ENCODE measurements at places on chromosomes 13 and 19. TPM values are rescaled to one million over a fixed set of nuclear protein-coding genes. Genes with fewer than 3 reads are reported as not detected.

Gene IZUMO2
- not detected for total RNA-seq

Gene F7
- not detected for total RNA-seq

GRCh38 chr19:55973982-55974381 lies 12.6 kb upstream of the NLRP5 start:
- no peak for DNase-seq

DNA sequence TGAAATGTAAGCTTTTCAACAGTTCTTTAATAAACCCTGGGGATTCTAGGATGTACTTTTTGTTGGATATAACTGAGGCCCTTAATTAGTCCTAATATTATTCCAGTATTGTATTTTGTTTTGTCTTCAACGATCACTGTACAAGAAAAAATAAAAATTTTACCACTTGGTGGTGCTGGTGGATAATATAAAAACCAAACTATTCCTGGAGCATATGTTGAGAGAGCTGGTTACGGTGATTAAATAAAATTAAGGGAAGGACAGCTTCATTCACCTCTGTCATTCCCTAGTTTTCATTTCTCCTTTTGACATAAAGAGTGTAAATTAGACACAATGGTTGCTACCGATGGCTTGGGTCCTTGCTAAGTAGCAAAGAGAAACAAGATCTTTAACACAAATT lies 598.6 kb upstream of the PCDH20 start:
- DNase-seq: no peak

DNA sequence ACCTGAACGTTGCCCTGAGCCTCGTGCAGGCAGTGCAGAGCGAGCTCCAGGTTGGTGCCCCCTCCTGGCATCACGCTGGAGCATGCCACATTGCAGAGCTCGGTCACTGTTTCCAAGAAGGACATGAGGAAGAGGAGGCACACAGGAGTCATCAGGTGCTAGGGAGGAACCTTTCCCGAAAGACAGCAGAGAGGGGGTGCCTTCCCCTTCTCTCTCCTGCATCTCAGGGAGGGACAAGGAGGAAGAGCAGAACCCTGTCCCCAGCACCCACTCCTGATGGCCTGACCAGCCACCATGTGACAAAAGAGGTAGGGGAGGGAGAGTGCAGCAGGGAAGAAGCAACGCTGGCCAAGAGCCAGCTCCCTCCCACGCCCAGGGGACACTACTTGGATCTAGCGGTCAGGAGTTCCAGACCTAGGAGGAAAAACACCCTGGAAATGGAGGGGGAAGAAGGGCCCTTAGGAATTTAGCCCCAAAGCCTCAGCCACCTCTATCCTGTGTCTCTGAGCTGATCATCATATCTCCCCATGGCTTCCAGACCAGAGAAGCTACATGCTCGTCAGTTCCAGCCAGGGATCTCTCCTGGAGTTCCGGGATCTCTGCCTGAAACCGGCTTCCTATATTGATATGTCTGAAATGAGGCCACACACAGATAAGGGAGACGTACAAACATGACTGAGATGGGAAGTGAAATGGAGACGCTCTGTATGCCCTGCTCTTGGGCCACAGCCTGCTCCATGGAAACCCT lies 17.0 kb upstream of the NAPA start:
- no peak for DNase-seq

- no peak for DNase-seq
Measured at GRCh38 chr19:3866910-3867638, 1.8 kb downstream of the ZFR2 start.

DNA sequence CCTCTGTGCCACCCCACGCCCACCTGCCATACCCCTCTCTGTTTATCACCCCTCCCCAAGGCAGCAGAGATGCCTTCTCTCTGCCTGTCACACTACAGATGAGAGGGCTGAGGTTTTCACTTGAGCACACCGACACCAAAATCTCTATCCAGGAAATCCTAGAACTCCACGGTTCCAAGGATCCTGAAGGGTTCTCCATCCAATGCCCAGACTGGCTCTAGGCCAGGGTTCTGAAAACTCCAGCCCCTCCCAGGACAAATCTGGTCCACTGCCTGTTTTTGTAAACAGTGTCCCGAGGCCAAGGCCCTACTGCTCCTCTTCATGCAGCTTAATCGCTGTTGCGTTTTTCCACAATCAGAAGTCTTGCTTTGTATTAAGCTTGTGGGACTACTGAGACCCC lies 20.1 kb downstream of the TLE2 start:
- DNase-seq: no peak

GRCh38 chr19:21092109-21092508 lies 10.1 kb downstream of the ZNF714 start:
- DNase-seq: no peak

DNA sequence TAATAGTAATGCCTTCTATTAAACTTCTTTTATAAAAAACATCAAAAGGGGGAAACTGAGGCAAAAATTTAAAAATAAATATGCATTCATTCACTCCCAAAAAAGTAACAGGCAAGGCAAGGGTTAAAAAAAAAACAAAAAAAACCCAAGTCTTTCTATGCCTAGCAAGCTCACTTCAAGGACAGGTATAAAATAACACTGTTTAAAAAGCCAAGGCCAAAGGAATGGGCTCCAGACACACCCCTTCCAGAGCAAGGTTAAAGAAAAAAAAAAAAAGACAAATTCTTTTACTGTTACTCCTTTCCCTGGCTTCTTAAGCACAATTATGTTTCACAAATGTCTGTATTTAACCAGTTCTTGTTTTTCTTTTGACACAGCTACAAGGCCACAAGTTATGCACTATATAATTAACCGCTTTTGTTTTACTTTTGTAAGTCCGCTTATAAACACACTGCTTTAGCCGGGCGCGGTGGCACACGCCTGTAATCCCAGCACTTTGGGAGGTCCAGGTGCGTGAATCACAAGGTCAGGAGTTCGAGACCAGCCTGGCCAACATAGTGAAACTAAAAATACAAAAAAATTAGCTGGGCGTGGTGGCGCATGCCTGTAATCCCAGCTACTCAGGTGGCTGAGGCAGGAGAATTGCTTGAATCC lies 3.6 kb downstream of the SIGLEC11 start:
- no peak for DNase-seq

DNA sequence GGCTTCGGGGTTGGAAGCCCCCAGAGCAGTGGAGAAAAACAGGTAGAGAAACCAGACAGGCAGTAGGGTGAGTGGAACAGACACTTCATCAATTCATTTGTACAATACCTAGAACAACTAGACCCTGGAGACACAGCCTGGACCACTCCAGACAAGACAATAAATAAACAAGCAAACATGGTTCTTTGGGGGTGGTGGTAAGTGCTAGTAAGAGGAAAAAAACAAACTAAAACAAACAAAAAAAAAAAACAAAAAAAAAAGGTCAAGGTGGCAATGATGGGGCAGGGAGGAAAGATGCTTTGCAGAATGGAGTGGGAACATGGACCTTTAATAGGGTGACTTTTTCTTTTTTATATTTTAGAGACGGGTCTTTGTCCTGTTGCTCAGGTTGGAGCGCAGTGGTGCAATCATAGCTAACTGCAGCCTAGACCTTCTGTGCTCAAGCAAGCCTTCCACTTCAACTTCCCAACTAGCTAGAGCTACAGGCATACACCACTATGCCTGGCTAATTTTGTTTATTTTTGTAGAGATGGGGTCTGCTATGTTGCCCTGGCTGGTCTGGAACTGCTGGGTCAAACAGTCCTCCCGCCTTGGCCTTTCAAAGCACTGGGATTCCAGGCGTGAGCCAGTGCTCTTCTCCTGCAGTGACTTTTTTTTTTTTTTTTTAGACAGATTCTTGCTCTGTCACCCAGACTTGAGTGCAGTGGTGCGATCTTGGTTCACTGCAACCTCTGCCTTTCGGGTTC lies 3.1 kb downstream of the JUNB start:
- no peak for DNase-seq

- no peak for DNase-seq
Measured at GRCh38 chr13:107192289-107192688, 624.4 kb upstream of the ARGLU1 start.

GRCh38 chr13:27962128-27962841 lies 6.8 kb downstream of the CDX2 start:
- DNase-seq: peak; percentile 66

Gene C19orf67
- total RNA-seq: not detected

DNA sequence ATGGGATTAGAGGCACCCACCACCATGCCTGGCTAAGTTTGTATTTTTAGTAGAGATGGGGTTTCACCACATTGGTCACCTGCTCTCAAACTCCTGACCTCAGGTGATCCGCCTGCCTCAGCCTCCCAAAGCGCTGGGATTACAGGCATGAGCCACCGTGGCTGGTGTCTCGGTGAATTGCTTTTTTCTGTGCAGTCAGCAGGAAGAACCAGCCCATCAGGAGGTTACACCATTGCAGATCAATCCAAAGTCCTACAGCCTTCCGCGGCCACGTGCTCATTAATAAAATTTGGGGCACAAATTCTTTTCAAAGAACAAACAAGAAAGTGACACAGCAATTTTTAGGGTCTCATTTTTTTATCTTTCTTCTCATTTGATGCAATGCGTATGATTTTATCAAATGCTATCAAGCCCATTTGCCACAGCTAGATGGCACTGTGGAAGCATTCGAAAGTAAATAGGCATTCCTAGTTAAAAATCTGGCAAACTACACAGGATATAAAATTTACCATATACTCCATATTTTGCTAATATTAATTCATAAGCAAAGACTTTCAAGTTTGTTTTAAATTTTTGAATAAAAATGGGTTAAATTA lies 54.4 kb upstream of the ZNF835 start:
- DNase-seq: no peak

Gene SYDE1
- 5.8 TPM for total RNA-seq

DNA sequence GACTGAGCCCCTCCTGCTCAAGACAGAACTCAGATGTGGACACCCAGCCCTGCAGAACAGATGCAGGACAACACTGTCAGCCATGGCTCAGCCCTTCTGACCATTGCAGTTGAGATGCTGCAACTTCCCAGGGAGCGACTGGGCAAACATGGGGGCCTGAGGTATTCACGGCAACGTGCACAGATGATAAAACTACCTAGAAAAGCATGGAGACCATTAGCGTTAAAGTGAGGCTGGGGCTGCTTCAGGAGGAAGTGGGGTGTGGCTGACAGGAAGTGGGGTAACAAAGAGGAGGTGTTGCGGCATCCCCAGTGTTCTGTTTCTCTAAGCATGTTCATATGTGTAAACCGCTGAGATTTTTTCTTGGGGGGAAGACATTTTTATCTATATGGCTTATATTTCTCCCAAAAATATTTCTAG lies 1.3 kb upstream of the SIGLEC9 start:
- DNase-seq: no peak

GRCh38 chr19:33449799-33450198 lies 71.8 kb downstream of the PEPD start:
- DNase-seq: no peak

DNA sequence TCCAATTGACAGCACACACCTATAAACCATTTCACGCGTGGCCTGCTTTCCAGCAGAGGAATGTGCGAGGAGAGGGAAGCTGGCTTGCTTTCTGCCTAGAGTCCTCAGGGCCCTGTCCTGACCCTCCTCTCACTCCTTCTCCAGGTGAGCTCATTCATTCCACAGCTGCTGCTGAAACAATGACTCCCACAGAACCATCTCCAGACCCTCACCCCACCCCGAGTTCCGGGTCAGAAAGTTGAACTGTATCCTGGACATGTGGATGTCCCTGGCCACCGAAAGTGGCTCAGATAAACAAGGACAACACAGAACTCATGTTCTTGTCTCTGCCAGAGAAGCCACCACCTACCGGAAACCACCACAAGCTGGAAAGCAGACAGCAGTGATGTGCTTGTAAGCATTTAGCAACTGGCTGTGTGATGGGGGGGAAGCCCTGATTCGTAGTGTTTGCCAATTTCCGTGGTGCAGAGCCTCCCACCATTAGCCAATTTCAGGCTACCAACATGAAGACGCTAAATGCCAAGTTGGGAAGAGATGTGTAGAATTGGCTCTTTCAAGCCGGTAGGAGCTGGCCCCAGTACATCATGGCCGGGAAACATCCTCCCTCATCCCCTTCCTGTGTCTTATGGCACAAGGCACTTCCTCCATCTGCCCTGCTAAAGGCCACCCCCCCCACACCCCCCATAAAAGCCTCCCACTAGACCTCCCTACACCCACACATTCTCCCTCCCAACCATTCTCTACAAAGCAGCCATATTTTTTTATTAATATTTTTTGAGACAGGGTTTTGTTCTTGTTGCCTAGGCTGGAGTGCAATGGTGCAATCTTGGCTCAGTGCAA lies 5.0 kb downstream of the SYCE2 start:
- peak; percentile 61 for DNase-seq

Gene NPHS1
- total RNA-seq: not detected

Gene SLC10A2
- total RNA-seq: 565 TPM

DNA sequence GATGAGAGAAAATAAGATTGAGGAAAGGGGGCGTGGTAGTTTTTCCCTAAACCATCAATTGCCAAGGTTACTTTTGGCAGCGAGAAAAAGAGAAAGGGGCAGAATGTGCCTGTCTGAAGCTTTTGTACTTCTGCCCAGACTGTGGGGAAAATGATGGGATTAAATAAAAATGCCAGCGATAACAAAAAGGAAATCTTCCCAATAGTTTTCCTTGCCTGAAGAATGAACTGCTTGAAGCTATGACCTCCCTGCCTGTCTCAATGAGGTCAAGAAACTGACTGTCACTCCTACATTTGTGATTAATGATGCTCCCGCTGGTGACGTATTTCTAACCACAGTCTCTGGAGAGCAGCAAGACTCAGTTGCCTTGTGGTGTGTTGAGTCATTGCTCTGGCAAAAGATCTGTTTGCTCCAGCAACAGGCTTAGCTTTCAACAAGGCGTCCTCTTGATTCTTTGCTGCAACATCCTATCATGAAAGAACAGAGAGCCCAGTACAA lies 1051.5 kb downstream of the DIAPH3 start:
- DNase-seq: peak; percentile 47
